ENCODE measurements at places on chromosomes 5 and 9.
A peak's percentile ranks its signal among the peaks of the same experiment; 100 is the strongest.

- DNase-seq = no peak
Measured at GRCh38 chr5:169765176-169765996, 128.3 kb downstream of the DOCK2 start.

GRCh38 chr5:139574641-139575312 lies 13.6 kb downstream of the UBE2D2 start:
- DNase-seq = peak; percentile 45

DNA sequence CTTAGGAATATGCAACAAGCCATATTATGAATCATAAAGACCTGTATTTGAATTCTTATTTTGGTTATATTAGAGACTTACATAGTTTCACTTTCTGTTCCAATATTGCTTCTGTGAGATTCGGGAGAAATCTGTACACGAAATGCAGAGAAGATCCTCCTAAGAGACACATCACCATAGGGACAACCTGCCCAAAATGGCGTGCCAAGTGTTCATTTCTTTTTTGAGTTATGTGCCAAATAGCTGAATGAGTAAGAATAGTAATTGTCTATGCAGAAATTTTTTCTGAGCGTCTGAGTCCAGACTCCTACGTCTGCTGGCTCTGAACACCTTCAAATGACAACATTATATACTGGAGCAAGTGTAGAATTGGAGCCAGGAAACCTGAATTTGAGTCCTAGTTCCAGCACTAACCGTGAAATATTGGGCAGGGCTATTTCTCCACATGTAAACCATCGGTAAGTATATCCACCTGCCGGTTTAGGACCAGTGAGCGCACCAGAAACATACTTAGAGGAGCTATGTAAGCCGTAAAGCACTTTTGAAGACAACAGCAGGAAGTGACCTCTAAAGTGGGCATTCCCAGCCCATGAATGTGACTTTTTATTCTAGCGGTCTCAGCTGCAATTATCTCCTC lies 163.9 kb upstream of the DMRT1 start:
- peak; percentile 58 for DNase-seq

DNA sequence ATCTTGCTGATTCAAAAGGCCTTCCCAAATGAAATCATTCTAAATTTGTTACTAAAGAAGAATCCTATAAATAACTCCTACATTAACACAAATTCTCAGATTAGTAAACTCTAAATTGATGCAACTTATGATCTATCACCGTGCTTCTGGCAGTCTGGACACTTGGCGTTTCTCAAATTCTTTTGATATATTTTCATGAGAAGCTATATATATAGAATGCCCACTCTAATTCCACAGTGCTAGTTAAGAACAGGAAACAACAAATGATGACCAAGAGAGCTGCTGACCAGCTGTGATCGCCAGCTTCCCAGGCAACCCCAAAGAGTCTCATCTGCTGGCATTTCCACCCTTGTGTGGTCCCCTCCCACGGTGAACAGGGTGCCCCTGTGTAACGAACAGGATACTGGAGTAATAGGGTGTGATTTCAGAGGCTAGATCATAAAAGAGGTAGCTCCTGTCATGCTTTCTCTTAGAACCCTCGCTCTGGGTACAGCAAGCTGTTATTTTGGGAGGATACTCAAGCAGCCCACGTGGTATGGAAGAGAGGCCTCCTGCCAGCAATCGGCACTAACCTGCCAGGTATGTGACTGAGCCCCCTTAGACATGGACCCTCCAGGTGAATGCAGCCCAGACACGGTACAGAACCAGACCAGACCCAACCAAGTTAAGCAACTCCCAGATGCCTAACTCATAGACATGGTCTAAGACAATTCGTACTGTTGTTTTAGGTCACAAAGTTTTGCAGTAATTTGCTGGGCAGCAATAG lies 64.7 kb downstream of the CDC14B start:
- no peak for DNase-seq

DNA sequence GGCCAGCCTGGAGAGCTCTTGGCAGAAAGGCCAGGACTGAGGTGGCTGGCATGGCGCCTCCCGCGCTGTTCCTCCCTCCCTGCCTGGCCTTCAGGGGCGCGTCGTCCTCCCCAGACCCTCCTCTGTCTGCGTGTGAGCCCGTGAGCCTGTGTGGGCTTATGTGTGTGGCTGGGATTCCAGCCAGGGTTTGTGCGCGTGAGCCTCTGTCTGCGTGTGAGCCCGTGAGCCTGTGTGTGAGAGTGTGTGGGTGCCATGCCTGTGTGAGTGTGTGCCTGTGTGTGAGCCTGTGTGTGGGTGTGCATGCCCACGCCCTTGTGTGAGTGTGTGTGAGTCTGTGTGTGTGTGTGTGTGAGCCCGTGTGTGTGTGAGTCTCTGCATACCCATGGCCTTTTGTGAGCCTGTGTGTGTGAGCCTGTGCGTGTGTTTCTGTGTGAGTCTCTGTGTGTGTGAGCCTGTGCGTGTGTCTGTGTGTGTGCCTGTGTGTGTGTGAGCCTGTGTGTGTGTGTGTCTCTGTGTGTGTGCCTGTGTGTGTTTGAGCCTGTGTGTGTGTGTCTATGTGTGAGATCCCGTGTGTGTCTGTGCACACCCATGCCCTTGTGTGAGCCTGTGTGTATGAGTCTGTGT lies 13.0 kb downstream of the RXRA start:
- no peak for DNase-seq

DNA sequence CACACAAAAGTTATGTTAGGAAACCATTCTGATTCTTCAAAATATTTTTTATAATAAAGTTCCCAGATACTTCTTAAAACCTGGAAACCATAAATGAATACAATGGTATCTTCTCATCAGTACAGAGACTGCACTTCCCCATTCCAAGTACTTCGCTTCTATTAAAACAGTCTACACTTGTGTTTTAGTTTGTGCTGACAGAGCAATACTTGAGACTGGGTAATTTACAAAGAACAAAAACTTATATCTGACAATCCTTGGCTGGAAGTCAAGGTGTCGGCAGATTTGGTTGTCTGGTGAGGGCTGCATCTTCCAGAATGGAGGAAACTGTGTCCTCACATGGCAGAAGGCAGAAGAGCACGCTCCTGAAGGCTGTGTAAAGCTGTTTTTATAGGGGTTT lies 70.1 kb downstream of the RFX3 start:
- no peak for DNase-seq

- no peak for DNase-seq
Measured at GRCh38 chr5:98004463-98004862, 769.0 kb upstream of the RGMB start.

DNA sequence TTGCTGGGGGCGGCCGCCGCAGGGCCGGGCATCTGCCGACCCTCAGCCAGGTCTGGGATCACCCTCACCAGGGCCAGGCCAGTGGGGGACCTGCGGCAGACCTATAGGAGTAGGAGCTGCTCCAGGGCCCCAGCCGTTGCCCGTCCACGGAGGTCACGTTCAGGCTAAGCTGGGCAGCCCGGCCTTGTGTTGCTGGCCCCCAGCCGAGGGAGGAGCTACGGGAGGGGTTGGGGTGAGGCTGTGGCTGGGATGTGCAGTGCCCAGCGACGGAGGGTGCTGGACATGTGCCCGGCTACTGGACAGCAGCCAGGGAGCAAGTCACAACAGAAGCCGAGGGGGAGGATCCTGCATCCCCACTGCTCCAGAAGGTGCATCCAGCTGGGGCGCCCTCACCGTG lies 39.6 kb upstream of the SLC6A19 start:
- peak; percentile 12 for DNase-seq

GRCh38 chr5:75091597-75091996 lies 39.2 kb upstream of the GCNT4 start:
- no peak for DNase-seq

GRCh38 chr5:81067406-81067805 lies 107.2 kb downstream of the RASGRF2 start:
- DNase-seq = no peak

- DNase-seq = no peak
Measured at GRCh38 chr9:34503406-34503805, 19.4 kb downstream of the ENHO start.

DNA sequence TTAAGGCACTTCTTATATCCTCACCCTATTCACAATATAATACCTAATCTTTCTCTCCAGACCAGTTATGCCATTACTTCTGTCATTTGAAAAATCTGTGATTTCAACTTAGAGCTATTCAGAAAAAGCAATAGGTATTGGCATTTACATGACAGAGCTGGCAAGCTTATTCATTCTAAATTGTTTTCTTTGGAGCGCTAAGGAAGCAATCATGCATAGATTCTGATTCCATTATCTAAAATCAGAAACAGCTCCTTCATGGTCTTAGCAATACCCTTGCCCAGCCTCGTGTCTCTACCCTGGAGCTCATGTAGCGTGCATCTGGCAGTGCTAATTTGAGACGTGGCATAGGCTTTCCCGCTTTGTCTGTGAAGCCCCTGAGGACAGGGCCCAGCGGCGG lies 4.5 kb downstream of the SLC1A1 start:
- DNase-seq = no peak

DNA sequence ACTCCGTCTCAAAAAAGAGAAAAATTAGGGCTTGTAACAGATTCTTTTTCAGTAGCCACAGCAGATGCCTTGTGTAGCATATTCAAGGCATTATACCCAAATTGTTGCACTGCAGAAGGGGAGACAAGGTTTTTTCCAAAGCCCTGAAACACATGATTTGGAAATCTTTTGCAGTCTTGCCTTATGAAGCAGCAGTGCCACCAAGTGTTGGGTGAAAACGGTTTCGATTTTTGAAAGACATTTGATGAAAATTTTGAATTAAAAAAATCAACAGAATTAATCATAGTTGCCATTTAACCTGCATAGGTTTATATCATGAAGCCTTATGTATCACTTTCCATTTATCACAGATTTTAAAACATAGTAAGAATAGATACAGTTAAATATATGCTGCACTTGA lies 479.5 kb downstream of the TAF11L14 start:
- DNase-seq = no peak

GRCh38 chr9:132161743-132162184 lies at the start of gene NTNG2:
NTNG2 (plus strand) TSS chr9:132162058; CDS start chr9:132166832, 4,774 bp downstream.
- no peak for DNase-seq

- peak; percentile 28 for DNase-seq
Measured at GRCh38 chr5:114223866-114224265, 138.0 kb upstream of the KCNN2 start.

DNA sequence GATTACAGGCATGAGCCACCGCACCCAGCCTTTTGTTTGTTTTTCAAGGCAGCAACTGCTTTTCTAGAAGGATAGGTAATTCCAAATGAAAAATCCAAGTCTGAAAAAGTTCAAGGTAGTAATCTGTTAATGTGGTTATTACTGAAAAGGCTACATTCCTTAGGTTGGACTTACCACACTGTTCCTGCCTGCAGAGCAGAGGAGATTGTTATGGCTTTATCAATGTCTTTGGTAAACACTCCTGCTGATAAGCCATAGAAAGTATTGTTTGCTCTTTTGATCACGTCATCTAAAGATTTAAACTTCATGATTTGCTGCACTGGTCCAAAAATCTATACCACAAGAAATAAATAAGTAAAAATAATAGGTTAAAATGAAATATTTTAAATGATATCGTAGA lies 43.4 kb downstream of the ALDH1A1 start:
- no peak for DNase-seq

DNA sequence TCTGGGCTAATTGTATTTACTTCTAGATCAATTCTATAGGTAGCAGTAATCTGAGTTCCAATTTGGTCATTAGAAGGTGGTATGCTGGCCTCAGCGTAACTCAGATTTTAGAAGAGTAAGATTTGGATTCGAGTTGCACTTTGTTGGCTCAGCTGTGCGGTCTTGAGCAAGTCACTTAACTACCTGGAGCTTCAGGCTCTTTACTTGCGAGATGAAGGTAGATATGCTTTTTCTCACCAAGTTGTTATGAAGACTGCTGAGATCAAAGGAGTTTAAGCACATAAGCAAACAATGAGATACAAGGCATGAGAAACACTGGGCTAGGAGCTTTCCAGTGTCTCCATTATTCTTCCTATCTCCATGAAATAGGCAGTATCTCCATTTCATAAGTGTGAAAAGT lies 133.8 kb upstream of the RANBP3L start:
- no peak for DNase-seq

DNA sequence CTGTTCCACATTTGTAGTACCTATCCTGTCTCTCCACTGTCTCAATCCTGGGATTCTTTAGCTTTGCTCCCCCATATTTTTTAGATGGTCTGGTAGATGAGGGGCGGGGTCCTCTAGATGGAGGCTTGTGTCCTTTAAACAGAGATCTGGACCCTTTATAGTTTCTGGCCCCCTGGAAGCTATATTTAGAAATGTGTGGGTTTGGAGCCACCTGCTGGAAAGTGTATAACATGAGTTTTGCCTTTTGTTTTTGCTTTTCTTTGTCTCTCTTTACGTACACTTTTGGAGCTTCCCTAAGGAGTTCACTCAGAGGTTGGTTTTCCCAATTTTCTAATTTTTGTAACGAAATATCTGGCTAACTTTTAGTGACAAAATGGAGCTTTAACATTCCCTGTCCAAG lies 110.7 kb downstream of the CFAP95 start:
- peak; percentile 18 for DNase-seq

- DNase-seq = no peak
Measured at GRCh38 chr5:168020542-168021294, 270.7 kb upstream of the WWC1 start.

DNA sequence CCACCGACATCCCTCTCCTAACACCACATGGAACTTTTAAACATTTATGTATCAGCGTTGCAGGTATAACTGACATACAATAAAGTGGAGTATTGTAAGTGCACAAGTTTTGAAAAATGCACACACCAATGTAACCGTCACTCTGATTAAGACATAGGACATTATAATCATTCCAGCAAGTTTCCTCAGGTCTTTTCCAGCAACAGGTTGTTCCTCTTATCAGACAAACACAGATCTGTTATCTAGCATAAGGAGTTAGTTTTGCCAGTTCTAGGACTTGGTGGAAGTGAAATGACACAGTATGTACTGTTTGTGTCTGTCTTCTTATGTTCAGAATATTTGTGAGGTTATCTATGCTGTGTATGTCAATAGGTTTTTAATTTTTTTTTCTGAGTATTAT lies 69.5 kb upstream of the TRPC7 start:
- no peak for DNase-seq

DNA sequence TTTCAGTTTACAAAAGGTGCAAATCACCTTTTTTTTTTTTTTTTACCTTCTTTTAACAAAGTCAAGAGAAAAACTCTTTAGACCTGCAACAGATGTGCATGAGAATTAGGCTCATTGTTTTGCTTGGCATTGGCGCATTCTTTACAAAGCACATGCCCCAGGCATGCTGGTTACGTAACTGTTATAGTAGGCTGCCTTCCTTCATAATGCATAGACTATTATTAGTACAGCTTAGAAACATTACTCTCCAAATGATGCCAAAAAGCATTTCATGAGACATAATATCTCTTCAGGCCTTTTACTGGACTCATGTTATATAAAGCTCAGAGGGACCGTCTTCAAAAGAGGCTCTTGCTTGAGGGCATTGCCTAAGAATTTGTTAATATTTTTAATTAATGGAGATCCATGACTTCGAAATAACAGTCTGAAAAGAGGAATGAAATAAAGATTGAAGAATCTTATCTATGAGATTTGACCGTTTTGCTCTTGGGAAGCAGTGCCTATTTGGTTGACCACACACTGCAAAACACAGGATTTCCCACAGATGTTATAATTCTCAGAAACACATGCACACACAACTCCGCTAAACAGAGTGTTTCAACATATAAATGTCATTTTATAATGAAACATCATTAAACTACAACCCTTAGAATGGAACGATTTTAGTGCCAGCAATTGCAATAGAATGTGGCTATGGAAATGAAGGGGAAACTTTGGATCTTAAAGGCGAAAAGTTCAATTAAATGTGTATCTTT lies 478.7 kb downstream of the PRR16 start:
- DNase-seq = no peak
